ENCODE measurements at places on chromosomes 7 and 10.

GRCh38 chr7:134280508-134280907 is 36.2 kb downstream of the SLC35B4 start:
- DNase-seq: no peak

GRCh38 chr10:81108516-81109199 is 571.0 kb downstream of the SH2D4B start:
- no peak for DNase-seq

- DNase-seq: no peak
These were observed 8.6 kb upstream of the ELFN1 start for GRCh38 chr7:1661461-1661860.

GRCh38 chr10:60155943-60156683 is 233.6 kb downstream of the ANK3 start:
- DNase-seq: no peak

GRCh38 chr7:71050492-71050891 is 81.5 kb upstream of the GALNT17 start:
- no peak for DNase-seq

GRCh38 chr10:79079490-79080355 is 11.0 kb downstream of the ZMIZ1 start:
- DNase-seq: peak; percentile 68

- no peak for DNase-seq
These were observed 99.0 kb upstream of the PDE1C start for GRCh38 chr7:32169228-32169627.

- DNase-seq: no peak
These were observed 53.3 kb downstream of the DNAJB6 start for GRCh38 chr7:157389951-157390730.

DNA sequence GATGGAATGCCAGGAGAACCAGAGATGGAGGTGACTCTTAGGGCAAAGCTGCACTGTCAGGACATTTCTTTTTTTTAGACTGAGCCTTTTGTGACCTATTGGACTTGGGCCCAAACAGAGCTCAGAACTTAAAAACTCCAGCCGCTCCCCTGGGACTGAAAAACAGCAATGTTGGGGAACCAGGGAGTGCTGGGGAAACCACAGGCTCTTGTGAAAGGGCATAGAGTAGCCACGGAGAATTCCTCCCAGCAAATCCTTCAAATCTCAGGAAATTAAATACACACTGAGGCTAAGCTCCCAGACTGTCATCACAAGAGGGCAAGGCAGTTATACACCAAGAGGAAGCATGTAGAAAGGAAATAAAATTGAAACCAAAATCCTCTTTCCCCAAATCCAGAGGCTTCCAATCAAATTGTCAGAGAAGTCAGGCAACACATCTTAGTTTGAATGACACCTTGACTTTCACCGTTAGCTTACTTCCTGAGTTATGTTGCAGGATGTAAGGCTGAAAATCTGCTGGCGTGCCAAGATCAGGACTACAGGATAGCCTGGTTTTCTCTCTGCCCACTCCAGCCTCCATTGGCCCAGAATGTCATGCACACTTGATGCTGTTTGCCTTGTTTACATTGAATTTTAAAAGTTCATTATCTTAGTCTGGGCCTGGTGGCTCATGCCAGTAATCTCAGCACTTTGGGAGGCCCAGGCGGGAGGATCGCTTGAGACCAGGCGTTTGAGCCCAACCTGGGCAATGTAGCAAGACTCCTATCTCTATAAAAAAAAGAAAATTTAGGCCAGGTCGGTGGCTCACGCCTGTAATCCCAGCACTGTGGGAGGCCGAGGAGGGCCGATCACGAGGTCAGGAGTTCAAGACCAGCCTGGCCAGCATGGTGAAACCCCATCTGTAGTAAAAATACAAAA is 2.6 kb upstream of the RFC2 start:
- no peak for DNase-seq

DNA sequence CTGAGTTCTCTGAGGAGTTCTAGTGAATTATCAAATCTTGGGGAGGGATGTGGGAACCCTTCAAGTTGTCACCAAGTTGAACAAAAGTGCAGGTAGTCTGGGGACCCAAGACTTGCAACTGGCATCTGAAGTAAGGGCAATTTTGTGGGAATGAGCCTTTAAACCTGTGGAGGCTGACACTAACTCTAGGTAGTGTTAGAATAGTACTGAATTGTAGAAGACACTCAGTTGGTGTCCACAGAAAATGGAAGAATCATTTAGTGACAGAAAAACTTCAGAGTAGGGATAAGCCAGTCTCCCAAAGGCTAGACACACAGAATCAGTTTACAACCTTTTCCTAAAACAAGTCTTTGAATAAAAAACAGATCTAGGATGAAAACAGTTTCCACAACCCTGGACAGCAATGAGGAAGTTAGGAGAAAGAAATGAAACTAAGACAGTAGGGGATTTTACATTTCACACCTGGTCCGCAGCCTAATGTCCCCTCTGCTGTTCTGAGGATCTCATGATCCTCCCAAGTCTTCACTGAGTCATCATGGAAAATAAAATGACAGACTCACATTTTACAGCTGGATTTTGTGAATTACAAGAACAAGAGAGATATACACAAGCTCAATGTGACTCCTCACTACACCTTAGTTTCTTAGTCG is 23.0 kb upstream of the ING3 start:
- DNase-seq: no peak

DNA sequence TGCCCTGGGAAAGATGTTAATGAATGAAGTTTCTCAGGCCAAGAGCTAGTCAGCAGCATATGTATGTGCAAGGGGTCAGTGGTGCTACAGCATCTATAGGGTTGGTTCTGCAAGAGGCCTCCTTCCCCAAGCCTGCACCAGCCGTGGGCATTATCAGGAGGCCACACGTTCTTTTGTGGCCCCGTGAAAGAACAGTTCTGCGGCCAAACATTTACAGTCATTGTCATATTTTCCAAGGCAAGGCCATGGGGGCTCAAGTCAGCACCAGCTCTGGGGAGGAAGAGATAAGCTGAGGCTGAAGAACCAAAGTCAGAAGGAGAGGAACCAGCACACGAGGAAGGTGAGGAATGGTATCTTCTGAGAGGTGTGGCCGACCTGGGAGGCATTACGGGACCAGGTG is 54.4 kb upstream of the TMEM72 start:
- DNase-seq: no peak

DNA sequence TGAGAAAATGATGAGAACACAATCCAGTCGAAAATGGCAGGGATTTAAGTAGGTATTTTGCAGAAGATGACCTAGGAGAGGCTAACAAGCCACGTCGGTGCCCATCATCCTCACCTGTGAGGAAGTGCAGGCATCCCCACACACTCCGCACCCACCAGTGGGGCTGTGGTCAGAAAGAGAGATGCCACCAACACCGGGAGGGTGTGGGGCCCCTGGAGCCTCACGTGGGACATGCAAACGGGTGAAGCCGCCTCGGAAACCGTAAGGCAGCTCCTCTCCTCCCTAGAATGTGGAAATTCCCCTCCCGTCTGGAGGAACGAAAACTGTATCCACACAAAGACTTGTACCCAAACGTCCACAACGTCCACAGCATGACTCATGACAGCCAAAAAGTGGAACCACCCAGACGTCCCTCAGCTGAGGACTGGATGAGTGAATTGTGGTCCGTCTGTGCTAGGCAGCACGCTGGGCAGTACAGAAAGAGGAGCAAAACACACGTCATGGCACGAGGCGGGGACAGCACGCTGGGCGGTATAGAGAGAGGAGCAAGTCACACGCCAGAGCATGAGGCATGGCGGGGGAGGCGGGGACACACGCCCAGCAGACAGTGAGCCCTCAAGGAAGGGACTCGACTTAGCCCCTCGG is 246.0 kb downstream of the ELFN1 start:
- DNase-seq: no peak

DNA sequence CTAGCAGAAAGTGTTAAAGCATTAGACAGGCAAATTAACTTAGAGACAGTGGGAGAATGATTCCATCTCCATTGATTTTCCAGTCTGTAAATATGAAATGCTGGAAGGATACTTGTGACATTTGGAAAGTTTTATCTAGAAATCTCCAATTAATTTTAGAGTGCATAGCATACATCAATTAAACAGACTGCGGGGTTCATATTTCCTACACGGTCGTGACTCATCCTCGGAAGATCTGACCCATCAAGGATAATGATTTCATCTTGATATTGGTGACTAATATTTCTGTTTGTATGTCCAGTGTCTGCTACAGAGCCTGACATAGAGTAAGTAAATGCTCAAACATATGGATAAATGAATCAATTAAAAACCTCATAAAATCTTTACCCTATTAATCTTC is 474.9 kb downstream of the KCNMA1 start:
- no peak for DNase-seq

- DNase-seq: peak; percentile 54
These were observed 127.9 kb upstream of the PRSS58 start for GRCh38 chr7:142385491-142386340.

DNA sequence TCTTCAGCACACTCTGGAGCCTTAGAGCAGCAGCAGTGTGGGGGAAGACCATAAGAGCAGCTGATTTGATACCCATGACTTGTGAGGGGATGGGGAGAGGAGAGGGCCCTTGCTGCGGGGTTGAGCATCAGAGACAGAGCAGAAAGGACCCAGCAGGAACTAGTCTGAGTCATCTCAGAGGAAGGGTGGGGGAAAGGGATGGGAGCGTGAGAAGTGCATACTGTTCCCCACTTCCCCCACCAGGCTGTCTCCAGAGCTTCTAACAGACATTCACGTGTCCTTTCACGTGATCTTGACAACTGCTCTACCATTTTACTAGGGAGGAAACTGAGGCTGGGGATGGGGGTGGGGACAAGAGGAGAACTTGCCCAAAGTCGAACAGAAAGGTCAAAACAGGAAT is 38.7 kb downstream of the FAM241B start:
- DNase-seq: no peak

DNA sequence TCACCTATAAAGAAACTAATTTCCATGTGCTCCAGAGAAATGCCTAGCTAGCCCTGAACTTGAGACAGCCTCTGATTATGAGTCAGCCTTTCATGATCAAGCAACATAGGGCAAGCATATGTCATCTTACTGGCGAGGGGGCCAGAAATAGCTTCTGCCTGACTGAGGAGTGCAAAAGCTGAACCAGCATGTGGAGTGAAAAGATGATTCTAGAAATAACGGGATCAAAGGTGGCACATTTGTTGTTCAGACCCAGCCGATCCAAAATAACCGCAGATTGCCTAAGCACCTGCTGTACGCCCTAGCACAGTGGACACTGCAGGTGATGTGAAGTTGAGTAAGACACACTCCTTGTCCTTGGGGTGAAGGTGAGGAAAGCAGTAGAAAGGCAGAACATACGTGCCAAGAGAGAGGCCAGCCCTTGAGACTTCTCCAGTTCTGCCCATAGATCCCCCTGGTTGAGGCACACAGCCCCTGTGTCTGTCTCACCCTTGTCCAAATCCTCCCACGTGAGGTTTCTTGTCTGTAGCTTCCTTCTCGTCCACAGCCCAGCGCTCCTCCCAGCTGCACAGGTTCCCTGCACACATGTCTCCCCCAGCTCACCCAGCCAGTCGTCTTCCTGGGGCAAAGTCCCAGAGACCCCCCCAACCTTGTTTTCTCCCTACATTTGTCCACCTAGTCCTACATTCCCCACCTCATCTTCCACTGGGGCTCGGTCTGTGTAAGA is 2.8 kb upstream of the BCL7B start:
- peak; percentile 87 for DNase-seq

DNA sequence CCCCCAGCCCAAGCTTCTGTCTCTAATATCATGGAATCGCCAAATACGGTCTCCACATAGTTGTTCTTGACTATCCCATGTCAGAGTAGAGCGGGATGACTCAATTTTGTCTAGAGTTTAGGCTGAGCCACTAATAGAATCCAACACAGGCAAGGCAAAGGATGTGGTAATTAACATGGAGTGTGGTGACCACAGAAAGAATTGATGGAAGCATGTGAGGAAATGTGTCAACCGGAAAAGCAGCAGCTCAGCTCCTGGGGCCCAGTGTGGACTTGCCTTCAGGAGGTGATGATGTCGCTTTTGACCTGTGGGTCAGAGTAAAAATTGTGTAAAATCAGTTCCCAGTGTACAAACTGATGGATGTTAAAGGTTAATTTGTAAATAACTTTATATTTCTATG is 139.3 kb upstream of the KLF6 start:
- peak; percentile 67 for DNase-seq

- no peak for DNase-seq
These were observed 18.2 kb downstream of the MYOF start for GRCh38 chr10:93463723-93464476.

- DNase-seq: no peak
These were observed 34.5 kb downstream of the PAPSS2 start for GRCh38 chr10:87694011-87694794.

DNA sequence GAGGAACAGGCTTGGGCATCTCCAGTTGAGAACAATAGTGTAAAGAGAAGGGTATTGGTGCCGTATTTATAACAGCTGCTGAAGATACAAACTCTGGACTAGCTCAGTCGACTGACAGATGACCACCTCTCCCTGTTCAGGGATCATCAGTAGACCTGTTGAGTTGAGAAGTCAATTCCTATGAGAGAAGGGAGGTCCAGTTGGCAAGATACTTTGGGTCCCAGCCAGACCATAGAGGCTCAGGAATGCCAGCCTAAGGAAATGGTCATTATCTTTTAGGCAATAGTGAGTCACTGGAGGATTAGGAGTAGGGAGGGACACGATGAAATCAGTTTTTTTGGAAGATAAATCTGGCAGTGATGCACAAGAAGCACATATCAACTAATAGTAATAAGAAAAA is 202.9 kb downstream of the TRIL start:
- DNase-seq: peak; percentile 12

- DNase-seq: no peak
These were observed 335.1 kb upstream of the POM121L12 start for GRCh38 chr7:52700349-52700748.

DNA sequence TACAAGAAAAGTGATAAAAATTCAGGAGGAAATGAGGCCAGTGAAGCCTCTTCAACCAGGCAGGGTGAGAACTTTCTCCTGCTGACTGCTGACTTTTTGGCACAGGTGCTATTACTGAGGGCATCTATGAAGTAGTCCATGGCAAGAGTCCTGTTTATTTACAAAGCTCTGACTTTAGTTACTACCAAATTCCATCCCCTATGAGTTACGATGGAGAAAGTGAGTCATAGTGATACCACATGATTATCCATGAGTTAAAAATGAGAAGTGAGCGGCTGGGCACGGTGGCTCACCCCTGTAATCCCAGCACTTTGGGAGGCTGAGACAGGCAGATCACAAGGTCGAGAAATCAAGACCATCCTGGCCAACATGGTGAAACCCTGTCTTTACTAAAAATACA is 19.9 kb downstream of the CCDC3 start:
- peak; percentile 21 for DNase-seq

GRCh38 chr7:33904681-33905388 is 504 bp upstream of the BMPER start:
- DNase-seq: peak; percentile 75

GRCh38 chr10:112852306-112852705 is 97.7 kb upstream of the TCF7L2 start:
- no peak for DNase-seq

DNA sequence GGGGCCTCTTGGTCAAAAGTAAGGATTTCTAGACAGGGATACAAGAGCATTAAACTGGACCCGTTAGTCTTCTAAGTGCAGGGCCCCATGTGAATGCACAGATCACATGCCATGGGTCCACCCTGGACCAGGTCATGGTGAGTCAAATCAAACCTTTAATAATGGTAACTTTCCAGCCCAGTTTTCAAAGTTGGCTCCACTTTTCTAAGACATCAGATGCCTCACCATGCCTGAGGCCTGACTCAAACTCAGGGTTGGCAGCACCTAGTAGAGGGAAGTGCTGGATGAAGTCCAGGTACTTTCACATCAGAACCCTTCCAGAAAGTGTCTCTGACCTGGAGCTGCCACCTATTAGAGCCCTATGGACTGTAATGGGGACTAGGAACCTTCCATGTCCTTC is 9.7 kb upstream of the SMIM30 start:
- DNase-seq: peak; percentile 12
